ENCODE measurements at places on chromosomes 1 and 21.

DNA sequence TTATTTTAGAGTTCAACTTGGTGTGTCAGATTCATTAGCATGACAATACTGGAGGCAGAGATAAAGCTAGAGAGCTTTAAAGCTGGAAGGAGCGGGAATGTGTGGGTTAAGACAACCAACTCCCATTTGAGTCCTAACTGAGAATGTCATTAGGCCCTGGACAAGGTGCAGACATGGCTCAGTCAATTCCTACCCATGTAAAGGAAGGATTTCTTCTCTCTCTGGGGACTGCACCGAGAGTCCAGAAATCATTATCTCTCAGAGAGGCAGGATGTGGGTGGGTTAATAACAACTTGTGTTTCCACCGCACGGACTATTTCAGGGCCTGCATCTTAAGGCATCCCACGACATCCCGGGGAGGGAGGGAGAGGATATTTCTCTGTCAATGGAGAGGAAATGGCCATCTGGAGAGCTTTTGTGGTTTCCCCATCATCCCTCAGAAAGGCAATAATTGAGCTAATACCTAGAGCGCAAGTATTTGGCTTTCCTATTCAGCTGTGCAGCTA is 46.7 kb upstream of the SARS1 start:
- DNase-seq = no peak

DNA sequence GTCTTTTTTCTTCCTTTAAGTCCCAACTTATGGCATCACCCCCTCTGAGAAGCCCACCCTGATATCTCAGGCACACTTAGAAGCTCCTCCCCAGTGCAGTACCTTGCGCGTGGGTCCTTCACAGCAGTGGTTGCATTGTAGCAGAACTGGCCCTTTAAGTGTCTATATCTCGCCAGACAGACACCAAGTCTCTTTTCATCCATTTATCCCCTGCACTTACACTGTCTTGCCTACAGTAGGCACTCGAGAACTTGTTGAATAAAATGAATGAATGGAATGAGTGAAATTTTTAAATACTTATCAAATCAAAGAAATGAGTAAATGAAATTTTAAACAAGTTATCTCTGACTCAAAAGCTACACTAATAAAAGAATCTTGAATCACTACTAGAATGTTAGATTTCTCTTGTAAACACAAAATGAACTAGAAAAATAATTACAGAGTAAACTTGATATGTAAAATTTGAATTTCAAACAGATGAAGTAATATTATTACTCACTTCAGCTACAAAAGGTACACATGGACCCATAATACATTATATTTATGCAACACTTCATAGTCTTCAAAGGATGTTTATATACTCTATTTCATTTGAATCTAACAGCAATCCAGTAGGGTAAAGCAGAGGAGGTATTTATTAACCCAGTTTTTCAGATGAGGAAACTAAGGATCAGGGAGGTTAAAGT is 54.7 kb upstream of the MAN1A2 start:
- DNase-seq = no peak

DNA sequence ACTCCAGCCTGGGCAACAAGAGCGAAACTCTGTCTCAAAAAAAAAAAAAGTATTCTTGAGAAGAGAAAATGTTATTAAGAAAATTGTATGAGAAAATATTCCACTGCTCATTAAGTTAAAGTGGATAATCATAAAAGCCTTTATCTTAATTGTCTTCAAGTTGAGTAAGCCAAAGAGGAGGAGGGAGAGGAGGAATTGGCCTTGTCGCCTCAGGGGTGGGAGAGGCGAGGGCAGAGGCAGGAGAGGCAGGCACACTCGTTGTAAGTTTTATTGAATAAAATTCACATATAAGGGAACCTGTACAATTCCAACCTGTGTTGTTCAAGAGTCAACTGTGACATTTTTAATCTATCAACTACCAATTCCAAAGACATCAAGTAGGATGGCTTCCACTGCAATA is 820.3 kb downstream of the USP25 start:
- DNase-seq = no peak

- DNase-seq = no peak
Measured at GRCh38 chr1:230747890-230748800, 957 bp downstream of the CAPN9 start.

GRCh38 chr21:31766899-31767298 is 35.0 kb upstream of the SCAF4 start:
- no peak for DNase-seq

GRCh38 chr1:2612591-2613365 is 20.0 kb downstream of the MMEL1 start:
- DNase-seq = no peak

- DNase-seq = no peak
Measured at GRCh38 chr1:218383051-218383450, 37.9 kb downstream of the TGFB2 start.

GRCh38 chr1:36906555-36906954 is 127.8 kb downstream of the GRIK3 start:
- DNase-seq = no peak

Data from stimulated activated CD4-positive, alpha-beta T cell treated with anti-CD3 and anti-CD28 coated beads, Interleukin-12 subunit alpha, Interleukin-12 subunit beta, amount 100 ng/mL, for 4 hours (primary cell).